ENCODE measurements at places on chromosomes 13 and 19.
A peak's percentile ranks its signal among the peaks of the same experiment; 100 is the strongest.

DNA sequence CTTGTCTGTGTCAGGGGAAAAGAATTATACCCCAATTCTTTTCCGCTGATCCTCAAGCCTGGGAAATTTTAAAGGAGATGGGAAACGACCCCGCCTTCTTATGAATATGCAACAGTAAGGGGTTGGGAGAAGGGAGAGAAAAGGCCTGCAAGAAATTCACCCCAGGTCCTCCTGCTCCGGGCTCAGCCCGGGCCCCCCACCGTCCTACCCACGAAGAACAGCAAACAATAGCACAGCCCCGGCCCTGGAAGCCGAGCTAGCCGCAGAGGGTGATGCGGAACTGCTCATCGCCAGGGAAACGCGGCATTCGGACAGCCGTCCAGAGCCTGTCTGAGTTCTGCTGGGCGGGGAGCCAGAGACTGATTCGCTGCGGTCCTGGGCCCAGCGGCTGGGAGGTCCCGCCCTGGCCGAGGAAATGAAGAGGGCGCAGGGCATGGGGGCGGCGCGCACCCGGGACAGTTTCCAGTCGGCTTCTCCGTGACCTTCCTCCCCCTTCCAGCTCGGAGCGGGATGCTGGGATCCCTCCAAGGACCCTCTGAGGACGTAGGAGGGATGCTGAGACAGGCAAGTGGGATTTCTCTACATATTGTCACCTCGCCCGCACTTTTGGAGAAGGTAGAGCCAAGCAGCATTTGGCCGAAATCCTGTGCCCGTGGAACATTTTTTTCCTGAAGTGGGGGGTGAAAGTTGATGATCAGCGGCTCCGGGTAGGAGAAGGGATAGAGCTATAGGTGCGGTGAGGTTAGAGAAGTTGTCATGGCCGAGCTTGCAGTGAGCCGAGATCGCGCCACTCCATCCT is 82.3 kb upstream of the C1QTNF9B start:
- ATAC-seq, result peak; percentile 85

- peak; percentile 15 for ATAC-seq
Measured at GRCh38 chr19:2424686-2425621, 2.4 kb downstream of the TIMM13 start.

DNA sequence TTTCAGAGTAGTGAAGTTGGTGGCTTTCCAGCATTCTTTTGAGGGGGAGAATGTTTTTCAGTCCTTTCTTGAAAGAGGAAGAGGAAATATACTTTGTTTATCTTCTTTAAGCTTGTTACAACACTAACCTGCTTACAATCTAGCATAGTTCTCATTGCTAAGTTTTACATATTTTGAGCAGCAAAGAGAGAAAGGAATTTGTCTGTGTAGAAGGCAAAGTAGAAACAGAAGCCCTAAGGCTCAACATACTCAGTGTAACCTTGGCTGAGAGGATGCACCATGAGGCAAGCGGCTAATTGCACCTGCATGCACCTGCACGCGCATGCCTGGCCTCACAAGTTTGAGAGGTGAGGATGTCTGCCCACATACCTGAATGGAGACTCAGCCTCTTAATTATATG is 2.2 kb downstream of the FRY start:
- no peak for ATAC-seq

- ATAC-seq, result no peak
Measured at GRCh38 chr13:100522618-100523309, 65.8 kb downstream of the GGACT start.

GRCh38 chr19:50510700-50511068 is 307 bp downstream of the JOSD2 start:
- ATAC-seq, result no peak

- ATAC-seq, result peak; percentile 80
Measured at GRCh38 chr19:43639519-43640423, at the start of gene CADM4. TSS of gene CADM4 (minus strand) at chr19:43639850. CDS start at chr19:43639790, 60 bp downstream.

DNA sequence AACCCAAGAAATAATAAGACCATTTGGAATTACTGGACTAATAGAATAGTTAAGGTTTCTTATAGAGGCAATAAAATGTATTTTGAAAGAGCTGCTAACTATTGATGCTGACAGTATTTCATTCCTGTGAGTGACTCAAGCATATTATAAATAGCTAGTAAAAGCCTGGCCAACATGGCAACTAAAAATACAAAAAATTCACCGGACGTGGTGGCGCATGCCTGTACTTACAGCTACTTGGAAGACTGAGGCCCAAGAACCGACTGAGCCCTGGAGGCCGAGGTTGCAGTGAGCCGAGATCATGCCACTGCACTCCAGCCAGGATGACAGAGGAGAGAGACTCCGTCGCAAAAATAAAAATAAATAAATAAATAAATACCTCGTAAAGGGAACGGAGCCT is 5.4 kb upstream of the ICAM3 start:
- ATAC-seq, result no peak

DNA sequence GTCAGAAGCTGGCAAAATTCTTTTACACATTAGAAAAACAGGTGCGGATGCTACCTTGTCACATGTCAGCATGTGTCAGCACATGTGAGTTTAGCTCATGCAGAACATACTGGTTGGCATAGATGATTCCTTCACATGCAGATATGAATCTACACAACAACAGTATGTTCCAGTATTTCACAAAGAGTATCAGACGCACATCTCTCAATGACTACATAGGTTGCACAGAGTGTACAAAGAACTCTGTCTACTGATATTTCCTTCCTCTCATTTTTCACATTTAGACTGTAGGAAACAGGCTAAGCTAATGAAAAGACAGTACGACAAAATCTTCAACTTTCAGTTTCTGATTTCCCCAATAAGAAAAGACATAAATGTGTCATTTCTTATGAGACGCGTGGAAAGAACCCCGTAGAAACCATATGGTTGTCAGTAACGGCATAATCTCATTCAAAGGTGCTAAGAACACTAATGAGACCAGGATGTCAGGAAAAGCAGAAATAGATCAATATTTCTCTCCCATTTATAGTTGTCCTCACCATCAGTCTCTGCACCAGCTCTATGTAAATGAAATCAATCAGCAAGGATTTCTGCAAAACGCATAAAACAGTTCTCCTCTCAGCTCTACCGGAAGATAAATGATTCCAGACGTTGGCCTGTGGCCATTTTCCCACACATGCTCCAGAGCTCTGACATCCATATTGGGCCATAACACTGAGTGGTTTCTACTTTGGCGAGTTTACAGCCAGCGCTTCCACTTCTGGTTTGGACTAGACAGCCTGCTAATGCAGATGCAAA is 81.2 kb downstream of the STARD13 start:
- peak; percentile 93 for ATAC-seq

- peak; percentile 94 for ATAC-seq
Measured at GRCh38 chr13:73608711-73609485, 525.3 kb downstream of the KLF12 start.

DNA sequence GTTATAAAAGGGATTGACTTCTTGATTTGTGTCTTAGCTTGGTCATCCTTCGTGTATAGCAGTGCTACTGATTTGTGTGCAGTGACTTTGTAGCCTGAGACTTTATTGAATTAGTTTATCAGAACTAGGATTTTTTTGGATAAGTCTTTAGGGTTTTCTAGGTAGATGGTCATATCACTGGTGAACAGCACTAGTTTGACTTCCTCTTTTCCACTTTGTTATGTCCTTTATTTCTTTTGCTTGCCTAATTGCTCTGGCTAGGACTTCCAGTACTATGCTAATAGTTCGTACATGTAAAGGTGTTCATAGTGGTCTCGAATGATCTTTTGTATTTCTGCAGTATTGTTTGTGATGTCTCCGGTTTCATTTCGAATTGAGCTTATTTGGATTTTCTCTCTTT is 145.4 kb downstream of the DNAJC3 start:
- ATAC-seq, result no peak

DNA sequence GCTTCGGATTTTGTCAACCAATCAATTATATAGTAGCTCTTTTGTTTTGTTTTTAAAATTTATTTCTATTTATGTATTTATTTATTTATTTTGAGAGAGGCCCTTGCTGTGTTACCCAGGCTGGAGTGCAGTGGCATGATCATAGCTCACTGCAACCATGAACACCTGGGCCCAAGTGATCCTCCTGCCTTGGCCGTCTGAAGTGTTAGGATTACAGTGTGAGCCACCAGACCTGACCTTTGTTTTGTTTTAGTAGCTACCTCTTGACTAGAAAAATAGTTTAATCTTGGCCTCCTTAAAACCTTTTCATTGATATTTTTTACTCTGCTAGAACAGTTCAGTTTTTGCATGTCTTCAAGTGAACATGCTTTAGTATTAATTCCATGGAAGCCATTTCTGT is 15.1 kb downstream of the GARRE1 start:
- no peak for ATAC-seq

DNA sequence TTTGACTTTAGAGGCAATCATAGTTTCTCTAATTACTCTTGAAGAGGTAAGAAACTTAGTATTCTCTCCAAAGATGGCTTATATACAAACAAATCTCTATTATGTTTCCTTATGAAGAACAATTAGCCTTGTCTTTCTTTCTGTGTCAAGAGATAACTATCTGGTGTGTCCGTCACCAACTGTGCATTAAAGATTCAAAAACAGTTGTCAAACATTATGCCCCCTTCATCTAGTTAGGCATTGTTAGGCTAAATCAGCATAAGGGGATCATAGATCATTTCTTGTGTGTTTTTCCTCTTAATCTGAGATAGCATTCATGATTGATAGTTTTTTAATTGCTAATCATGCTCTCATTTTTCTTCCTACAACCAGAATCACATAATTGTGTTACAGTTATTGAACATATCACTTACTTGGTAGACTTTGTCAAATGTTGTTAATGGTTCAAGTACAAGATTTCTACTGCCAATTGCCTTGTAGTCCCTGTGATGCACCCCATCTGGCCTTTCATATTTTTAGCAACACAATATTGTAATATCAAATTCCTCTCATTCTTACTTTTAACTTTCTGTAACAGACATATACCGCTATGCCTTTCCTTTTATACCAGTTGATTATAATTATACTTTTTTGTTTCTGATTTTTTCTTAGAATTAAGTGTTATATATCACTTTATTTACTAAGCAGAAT is 612.7 kb downstream of the SLITRK6 start:
- no peak for ATAC-seq

DNA sequence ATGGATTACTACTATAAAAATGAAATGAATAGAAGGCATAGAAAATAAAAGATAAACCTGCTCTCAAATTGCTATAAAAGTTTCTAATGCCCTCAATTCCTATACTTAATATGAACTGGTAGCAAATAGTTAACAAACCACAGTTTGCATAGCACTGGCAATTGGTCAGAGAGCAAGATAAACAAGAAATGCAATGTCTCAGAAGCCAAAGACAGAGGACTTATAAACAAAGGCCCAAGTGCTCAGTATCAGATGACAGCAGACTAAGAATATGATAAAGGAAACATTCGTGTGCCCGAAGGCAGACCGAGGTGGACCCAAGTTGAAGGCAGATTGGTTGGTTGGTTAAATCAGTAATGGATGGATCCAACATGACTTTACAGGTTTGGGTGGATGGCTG is 50.6 kb downstream of the IPO5 start:
- no peak for ATAC-seq

Data from motor neuron (in vitro differentiated cells).